ENCODE measurements at places on chromosomes 11 and 22.

- no peak for DNase-seq
These were observed 121.1 kb upstream of the CRYBB3 start for GRCh38 chr22:25078591-25078990.

DNA sequence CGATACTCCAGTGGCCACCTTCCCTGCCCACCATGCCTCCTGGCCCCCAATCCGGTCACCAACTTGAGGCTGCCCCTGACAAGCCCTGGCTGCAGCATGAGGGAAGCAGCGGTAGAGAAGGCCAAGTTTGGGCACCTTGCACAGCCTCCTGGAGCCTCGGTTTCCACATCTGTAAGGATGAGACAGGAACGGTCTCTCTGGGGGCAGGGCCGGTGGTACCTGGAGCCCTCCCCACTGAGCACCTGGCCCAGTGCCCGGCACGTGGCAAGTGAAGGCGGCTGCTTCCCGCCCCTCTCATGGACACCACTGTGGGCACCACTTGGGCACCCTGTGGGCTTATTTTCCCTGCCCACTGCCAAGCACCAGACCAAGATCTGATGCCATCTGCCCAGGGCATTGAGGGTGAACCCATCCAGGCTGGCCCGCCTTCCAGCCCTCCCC lies 77.8 kb downstream of the CDKN1C start:
- DNase-seq: no peak

GRCh38 chr11:130431801-130432200 lies 3.4 kb upstream of the ADAMTS8 start:
- DNase-seq: no peak

GRCh38 chr22:46676881-46677280 lies 56.7 kb downstream of the GRAMD4 start:
- no peak for DNase-seq

DNA sequence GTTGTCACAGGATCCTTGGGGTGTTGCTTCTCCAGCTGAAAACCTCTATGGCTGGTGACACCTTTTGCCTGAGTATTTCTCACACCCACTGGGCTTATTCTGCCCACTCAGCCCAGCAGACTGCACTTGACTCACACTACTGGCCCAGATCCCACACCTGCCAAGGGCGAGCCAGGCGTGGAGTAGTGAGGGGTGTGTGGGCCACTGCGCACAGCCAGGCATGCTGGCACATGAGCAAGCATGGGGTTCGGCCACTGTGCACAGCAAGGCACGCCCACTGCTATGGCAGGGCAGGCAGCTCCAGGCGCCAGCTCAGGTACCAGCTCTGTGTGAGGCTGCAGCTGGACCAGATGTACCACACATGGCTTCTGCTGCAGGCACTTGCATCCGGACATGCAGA lies 116.5 kb upstream of the MTNR1B start:
- no peak for DNase-seq

- no peak for DNase-seq
These were observed 734 bp downstream of the SNU13 start for GRCh38 chr22:41687901-41688364.

GRCh38 chr11:31799435-31800397 lies 11.4 kb downstream of the PAX6 start:
- DNase-seq: no peak
